Activated CD4-positive, alpha-beta T cell treated with anti-CD3 and anti-CD28 coated beads, Interleukin-2, Interleukin-4, amounts not matched to agents 100 ng/mL and 50 ng/mL, durations not matched to agents 16 hours and 8 hours (primary cell): ENCODE measurements at places on chromosomes 6 and 20.

GRCh38 chr6:4545893-4546292 lies 230.3 kb upstream of the CDYL start:
- DNase-seq: no peak

GRCh38 chr6:169215201-169215681 lies 38.4 kb downstream of the THBS2 start:
- DNase-seq: no peak

- DNase-seq: peak; percentile 92
These were observed 11.7 kb upstream of the FAM83C start for GRCh38 chr20:35303735-35304491.

GRCh38 chr6:160519603-160520042 lies 144.5 kb downstream of the LPA start:
- DNase-seq: peak; percentile 73

DNA sequence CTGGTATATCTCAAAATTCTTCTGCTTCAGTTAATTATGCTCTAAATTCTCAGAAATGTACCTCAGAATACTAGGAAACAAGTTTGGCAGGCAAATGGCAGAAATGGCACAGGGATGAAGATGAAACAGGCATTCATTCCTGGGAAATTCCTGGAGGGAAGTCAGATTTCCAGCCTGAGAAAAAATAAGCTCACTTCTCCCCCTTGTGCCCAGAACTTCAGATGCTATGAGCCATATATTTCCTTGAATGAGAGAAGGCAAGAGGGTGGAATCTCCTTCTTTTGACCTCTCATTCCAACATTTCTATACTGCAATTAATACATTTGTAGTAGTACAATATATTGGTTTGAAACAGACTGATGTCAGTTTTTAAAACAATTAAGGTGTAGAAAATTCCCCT lies 22.8 kb downstream of the RGS17 start:
- no peak for DNase-seq

DNA sequence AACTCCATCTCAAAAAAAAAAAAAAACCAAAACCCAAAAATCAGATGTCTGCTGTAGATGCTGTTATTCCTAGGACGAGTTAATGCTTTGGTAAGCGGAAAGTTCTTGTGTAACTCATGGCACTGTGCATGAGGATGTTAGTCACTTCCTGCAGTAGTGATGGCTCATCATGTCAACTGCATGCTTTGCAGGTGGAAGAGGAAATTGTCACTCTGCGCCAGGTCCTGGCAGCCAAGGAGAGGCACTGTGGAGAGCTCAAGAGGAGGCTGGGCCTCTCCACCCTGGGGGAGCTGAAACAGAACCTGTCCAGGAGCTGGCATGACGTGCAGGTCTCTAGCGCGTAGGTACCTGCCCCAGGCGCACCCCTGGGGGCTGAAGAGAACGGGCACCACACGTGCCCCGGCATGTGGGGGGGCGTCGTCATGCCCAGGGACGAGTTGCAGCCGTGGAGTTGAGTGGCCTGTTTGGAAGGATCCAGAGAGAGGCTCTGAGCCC lies 8.5 kb downstream of the TPD52L2 start:
- peak; percentile 84 for DNase-seq

DNA sequence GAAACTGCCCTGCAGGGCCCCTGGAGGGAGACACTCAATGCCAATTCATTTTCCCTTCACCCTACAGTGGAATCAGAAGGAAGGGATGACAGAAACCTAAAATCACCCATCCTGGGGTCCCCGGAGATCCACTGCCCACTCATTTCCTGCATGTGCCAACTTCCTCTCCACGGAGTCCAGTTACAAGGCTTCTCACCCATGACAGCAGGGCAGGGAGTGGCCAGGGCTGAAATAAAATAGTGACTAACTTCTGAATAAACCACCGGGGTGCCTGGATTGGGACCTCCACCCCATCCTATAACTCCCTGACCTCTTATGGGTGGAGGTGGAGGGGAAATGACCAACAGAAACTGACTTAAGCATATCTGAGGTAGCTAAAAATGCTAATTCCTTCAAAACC lies 362.3 kb downstream of the MAFB start:
- no peak for DNase-seq

DNA sequence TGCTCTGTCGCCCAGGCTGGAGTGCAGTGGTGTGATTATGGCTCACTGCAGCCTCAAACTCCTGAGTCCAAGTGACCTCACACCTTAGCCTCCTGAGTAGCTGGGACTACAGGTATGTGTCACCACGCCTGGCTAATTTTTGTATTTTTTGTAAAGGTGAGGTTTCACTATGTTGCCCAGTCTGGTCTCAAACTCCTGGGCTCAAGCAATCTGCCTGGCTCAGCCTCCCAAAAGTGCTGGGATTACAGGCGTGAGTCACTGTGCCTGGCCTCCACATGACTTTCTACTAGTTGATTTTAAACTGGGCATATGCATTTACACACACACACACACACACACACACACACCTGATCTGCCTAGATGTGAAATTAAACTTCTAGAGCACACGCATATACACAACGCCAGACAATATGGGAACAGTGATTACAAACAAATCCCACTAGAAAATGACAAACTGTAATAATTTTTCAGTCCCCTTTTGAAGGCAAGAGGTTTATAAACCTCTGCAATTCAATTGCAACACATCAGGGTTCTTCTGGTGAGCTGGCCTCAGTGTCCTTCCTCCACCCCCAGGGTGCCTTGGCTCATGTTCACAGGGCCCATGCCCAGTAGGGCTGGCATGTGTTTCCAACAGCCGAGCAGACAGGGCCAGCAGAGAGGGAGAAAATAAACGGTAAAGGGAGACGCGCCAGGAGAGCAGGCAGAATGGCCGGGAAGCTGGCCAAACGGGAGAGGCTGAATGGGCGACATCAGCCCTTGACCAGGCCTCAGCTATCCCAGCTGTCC lies 31.2 kb downstream of the PARD6B start:
- DNase-seq: no peak

- no peak for DNase-seq
These were observed 13.3 kb downstream of the SLC22A1 start for GRCh38 chr6:160134779-160135547.

DNA sequence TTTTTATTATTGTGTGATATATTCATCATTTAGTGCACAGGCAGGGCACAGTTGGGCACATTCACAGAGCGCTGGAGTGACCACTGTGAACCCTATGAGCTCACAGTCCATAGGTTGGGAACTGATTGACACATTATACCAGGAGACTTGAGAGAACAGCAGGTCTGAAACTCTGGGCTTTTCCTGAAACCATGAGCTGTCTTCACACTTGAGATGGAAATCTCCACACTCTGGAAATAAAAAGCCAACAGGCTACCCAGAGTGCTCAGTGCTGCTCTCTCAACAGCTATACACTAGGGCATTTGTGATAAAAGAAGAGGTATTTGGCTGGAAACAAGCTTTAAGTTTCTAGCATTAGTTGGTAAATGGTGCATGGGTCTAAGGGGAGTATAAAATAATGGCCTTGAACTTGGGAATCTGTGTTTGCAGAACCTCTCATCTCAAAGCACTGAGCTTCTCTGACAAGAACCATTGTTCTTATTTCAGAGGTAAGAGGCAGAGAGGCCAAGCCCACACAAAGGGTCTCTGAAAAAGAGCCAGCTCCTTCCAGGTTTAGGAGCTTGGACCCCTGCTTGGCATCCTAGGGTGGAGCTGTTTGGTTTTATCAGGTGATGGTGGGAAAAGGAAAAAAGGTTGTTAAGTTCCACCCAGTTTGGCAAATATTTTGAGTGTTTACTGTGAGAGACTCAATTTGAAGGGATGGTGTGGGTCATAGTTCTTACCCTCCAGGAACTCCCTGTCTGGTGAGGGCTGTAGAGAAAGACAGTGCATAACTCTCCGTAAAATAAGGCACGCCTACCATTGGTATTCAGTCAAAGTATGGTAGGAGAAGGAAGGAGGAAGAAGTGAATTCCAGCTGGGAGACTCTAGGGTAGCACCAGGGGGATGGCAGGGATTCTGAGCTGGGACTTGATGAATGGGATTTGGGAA lies 14.5 kb downstream of the CHMP4B start:
- DNase-seq: no peak

GRCh38 chr6:112799889-112800288 lies 452.8 kb downstream of the RFPL4B start:
- no peak for DNase-seq

DNA sequence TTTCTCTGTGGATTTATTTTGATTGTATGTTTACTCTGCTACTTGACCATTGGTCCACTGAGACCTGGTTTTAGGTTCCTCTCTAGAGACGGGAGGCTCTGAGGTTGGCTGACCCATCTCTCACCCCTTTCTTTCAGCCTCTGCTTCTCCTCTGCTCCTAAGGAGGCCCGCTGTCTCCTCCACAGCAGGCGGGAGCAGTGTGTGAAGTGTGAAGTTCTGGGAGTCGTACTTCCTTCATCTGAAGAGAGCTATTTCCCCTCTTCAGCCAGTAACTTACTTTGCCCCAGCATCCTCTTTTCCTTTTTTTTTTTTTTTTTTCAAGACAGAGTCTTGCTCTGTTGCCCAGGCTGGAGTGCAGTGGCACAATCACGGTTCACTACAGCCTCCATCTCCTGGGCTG lies 21.1 kb downstream of the PDRG1 start:
- no peak for DNase-seq

- no peak for DNase-seq
These were observed 27.9 kb downstream of the ESR1 start for GRCh38 chr6:151835396-151835795.

- peak; percentile 56 for DNase-seq
These were observed 144.5 kb downstream of the CEBPB start for GRCh38 chr20:50335105-50335504.

- peak; percentile 85 for DNase-seq
These were observed 458 bp upstream of the ARMC12 start for GRCh38 chr6:35736253-35736894.

- DNase-seq: no peak
These were observed 126.5 kb downstream of the TSHZ2 start for GRCh38 chr20:53098621-53099020.

- DNase-seq: no peak
These were observed 28.8 kb downstream of the AK9 start for GRCh38 chr6:109662192-109662591.

GRCh38 chr6:149359440-149359839 lies 40.6 kb upstream of the SUMO4 start:
- no peak for DNase-seq

DNA sequence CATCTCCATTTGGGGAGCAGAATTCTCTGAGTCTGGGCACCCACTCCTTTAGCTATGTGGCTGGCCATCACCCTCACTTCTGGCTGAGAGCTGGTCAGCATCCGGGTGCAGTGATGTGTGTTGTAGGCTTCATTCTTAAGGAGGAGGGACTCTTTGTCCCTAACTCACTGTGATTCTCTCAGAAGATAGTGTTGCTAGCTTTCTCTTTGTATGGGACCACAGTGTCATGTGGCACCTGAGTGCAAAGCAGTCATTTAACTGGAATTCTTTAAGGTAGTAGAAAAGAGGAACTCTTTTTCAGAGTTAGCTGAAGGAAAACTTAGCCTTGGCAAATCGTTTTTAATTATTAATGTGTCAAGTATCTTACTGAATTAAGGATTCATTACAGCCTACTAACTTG lies 165.9 kb downstream of the JARID2 start:
- DNase-seq: no peak

- DNase-seq: no peak
These were observed 2.1 kb upstream of the RPS12 start for GRCh38 chr6:132812255-132812732.

- DNase-seq: no peak
These were observed 6.3 kb downstream of the IPCEF1 start for GRCh38 chr6:154350293-154350692.

GRCh38 chr6:151289399-151290007 lies 49.7 kb downstream of the AKAP12 start:
- DNase-seq: peak; percentile 70

DNA sequence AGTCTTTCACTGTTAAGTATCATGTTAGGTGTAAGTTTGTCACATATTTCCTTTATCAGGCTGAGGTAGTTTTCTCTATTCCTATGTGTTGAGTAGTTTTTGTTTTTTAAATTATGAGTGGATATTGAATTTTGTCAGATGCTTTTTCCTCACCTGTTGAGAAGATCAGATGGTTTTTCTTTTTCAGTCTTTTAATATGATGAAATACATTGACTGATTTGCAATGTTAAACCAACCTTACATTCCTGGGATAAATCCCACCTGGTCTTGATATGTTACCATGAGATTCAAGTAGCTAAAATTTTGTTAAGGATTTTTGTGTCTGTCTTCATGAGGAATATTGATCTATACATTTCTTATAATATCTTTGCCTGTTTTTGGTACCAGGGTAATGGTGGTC lies 52.1 kb downstream of the FOXO3 start:
- DNase-seq: no peak

GRCh38 chr6:122484760-122485159 lies 13.2 kb upstream of the SERINC1 start:
- DNase-seq: no peak

DNA sequence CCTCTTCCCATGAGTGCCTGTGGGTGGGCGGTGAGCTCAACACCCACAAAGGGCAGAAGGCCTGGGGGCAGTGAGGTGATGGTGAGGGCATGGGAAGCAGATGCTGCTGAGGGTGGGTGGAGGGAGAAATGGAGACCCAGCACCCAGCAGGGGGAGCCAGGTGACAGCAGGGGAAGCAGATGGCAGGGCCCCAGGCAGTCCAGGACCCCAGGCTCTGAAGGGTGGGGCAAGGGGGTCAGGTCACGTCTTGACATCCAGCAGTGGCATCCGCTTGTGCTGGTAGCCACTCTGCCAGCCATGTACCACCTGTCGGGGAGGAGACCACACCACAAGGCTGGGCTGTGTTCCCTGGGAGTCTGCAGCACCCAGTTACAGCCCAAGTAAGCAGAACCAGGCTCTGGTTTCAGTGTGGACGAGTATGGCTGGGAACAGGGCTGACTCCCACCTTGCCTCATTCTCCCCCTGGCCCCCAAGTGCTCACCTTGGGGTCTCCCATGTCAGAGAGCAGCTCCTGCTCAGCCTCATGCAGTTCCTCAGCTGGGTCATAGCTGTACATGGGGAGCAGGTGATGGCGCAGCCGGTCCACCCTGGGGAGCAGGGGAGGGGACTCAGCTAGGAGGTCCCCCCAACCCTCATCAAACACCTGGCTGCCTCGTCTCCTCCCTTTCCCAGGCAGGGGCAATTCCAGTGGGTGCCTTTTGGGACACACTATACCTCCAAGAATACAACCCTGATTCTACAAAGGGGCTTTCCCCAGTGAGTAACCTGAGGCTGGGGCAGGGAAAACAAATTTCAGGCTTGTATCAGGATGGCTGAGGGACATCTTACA lies 2.0 kb downstream of the SMIM29 start:
- peak; percentile 64 for DNase-seq
